Right ventricle myocardium inferior (tissue), 1 donor: ENCODE measurements at places on chromosomes 12 and 14. TPM values are rescaled to one million over a fixed set of nuclear protein-coding genes. Genes with fewer than 3 reads are reported as not detected.

- no peak for DNase-seq
Measured at GRCh38 chr12:103596981-103597380, 9.9 kb downstream of the STAB2 start.

DNA sequence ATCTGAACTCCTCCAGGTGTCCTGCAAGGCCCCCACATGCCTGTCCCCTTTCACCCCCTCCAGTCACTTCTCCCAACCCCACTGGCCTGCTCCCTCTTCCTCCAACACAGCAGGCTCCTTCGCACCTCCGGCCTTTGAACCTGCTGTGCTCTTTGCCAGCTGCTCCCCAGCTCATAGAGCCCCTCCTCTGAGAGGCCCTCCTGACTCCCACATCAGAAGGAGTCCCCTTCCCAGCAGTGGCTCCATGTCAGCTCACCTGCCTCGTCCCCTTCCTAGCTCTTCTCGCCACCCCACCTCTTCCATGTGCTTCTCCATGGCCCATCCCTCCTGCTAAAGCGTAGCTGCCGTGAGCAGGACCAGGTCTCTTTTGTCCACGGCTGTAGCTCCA, 22.1 kb downstream of the SCARB1 start:
- peak; percentile 23 for DNase-seq

DNA sequence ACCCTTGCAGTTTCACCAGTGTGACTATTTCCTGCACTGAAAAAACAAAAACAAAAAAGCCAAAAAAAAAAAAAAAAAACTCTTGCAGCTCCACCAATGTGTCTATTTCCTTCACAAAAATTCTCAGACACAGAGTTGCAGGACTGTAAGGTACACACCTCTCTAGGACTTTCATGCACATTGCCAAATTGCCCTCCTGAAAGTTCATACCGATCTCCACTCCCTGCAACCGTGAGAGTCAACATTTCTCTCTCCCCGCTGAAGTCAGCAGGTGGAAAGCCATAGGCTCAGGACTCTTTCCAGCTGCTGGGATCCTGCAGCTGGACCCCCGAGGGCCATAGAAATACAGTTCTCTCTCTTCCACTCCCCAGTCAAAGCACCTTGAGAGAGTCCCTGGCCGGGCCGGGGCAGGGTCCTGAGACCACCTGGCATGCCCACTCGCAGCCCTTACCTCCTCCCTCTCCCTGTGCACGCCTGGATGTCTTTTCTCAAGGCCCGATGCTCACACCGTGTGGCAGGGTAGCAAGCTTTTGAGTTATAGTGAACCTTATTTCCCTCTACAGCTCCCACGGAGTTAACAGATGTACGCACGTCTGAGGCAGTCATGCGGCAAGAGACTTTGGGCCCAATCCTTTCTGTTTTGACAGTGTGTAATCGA, 23.6 kb downstream of the MMAB start:
- DNase-seq: peak; percentile 45

The RERG gene
- 4.0 TPM for total RNA-seq

GRCh38 chr12:75553836-75554555, 42.6 kb upstream of the KRR1 start:
- DNase-seq: no peak

DNA sequence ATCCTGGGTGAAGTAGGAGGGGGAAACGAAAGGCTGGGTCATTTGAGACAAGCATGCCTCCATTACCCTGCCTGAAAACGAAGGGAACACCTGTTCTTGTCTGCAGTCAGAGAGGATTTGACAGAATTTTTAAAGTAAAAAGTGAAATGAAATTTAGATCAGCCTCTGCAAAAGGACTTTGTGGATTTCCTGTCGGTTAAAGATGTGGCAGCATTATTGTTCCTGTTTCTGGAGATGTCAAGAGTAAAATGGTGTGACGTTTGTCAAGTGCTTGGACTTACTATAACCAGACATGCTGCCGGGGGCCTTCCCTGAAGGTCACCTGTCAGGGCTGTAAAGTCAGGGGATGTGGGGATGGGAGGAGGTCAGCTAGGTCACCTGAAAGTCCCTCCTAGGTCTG, 32.0 kb downstream of the NRXN3 start:
- no peak for DNase-seq

- no peak for DNase-seq
Measured at GRCh38 chr12:119393677-119394076, 59.1 kb downstream of the CCDC60 start.

- no peak for DNase-seq
Measured at GRCh38 chr12:90902596-90902995, 52.4 kb downstream of the CCER1 start.

GRCh38 chr14:73877790-73878189, 8.9 kb upstream of the ZNF410 start:
- DNase-seq: no peak

GRCh38 chr12:24133384-24133783, 183.9 kb upstream of the SOX5 start:
- DNase-seq: no peak
